ENCODE measurements at places on chromosomes 1 and 21.

GRCh38 chr1:73770109-73770905 is 427.7 kb downstream of the LRRIQ3 start:
- no peak for DNase-seq

DNA sequence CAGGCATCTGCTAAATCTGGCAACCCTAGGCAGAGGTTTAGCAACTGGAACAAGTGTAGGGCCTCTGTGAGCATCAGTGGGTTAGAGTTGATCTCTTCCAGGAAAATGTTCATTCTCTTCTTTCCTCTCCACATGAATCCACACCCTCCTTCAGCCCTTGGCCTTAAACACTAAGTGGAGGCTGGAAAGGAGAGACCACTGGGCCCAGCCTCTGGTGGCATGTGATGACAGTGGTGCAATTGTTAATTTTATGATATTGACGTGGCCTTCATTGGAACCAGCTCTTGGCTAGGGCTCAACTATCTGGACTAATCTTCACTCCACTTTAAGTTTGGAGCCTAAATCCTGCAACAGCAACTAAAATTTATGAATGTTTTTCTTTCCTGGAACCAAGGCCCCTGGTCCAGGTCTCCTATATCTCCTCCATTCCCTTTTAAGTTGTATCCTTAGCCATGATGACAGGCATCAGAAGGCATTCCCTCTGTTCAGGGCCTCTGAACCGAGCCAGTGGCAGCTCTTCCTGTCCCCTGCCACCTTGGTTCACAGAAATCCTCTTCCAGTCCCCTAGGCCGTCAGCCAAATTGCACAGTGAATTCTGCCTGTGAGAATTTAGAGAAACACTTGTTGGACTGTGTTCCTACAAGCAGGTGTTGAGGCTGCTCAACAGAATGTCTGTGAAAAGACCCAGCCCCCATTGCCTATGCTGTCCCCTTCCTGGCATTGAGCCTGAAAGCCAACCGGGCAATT is 132.2 kb downstream of the PSMG1 start:
- DNase-seq: no peak

DNA sequence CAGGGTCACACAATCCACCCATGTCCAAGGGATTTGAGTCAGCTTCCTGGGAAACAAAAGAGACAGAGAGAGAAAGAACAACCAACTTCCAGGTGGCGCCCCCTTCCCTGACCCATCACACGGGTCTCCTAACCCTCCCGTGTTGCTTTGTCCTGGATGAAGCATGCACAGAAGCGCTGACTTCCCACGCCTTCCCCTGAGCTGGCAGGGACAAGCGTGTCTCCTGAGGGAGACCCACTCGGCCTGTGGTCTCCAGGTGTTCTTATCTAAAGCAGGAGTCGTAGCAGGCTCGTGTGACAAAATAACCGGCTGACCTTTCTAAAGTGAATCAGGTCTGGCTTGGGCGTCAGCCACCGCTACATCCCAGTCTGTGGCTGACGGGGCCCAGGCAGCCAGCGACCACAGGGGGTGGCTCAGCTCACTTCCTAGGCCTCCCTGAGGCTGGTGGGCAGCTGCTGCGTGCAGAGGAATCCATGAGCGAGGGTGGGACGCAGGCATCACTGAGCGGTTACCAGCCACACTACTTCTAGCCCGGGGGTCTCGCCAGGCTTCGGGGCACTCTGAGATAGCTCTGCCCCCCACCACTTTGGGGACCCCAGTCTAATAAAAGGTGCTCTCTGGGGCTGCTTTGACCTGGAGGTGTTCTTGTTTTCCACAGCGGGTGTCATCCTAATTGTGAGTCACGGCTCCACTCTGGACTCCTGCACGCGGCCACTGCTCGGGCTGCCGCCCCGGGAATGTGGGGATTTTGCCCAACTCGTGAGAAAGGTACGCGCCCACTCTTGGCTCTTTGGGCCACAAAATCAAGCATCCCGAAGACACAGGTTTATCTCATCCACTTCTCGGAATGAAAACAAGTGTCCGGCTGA is 40.4 kb downstream of the UBASH3A start:
- no peak for DNase-seq

DNA sequence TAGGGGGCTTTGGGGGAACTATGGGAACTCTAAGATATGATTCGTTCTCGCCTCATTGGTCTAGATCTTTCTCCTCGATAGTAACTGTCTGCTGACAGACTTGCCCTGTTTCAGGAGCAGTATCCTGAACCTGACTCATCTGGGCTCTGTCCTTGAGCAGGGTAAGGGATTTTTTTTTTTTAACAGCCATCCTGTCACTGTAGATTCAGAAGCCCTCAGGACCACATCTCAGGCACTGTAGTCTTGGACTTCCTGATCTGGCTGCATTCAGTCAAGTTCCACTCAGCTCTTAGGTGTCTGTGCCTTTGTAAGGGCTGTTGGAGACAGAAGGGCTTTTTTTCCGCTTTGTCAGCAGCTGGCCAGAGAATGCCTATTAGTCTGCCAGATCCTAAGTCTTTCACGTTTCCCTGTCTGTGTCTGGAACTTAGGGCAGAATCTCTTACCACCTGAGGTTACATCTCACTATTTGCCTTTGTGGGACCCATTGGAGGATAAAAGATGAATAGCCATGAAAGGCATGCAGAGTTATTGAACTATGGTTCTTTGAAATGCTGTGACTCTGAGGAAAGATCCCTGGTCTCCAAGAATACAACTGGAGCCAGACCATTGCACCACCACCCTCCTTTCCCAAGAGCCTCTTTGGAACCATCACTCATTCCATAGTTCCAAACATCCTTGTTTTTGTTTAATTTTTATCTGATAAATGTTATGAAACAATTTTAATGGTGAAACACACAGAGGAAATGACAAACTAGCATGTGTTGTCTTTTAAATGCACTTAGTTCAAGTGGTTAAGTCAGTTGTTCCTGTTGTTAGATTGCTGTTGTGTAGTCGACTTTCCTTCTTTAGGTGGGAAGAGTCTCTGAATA is 49.7 kb upstream of the MACF1 start:
- DNase-seq: peak; percentile 73

DNA sequence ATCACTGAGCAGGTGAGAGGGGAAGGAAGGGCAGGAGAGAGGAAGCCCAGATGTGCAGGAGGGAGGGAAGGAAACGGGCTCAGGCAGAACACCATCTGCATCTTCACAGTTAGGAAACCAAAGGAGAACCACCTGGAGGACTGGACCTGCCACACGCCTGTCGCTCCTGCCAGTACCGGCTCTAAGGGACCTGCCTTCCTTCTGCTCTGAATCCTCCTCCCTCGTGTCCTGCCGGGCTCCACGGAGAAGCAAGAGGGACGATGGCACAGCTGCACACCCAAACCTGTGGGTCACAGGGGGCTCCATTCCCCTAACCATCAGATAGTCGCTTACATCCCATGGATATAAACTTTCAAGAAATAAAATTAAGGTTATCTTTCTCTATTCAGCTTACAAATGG is 56.1 kb downstream of the TOR1AIP2 start:
- no peak for DNase-seq

GRCh38 chr1:201609661-201610318 is 70.9 kb downstream of the NAV1 start:
- no peak for DNase-seq

DNA sequence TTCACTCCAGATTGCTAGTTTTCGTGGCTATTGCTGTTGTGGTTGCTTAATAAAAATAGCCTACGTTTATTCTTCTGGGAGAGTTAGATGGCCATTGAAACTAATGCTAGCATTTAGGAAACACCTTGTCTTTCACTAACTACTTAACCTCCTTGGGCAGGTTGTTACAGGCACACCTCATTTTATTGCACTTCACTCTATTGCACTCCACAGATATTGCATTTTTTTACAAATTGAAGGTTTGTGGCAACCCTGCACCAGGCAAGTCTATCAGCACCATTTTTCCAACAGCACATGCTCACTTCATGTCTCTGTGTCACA is 11.3 kb upstream of the MARK1 start:
- no peak for DNase-seq

DNA sequence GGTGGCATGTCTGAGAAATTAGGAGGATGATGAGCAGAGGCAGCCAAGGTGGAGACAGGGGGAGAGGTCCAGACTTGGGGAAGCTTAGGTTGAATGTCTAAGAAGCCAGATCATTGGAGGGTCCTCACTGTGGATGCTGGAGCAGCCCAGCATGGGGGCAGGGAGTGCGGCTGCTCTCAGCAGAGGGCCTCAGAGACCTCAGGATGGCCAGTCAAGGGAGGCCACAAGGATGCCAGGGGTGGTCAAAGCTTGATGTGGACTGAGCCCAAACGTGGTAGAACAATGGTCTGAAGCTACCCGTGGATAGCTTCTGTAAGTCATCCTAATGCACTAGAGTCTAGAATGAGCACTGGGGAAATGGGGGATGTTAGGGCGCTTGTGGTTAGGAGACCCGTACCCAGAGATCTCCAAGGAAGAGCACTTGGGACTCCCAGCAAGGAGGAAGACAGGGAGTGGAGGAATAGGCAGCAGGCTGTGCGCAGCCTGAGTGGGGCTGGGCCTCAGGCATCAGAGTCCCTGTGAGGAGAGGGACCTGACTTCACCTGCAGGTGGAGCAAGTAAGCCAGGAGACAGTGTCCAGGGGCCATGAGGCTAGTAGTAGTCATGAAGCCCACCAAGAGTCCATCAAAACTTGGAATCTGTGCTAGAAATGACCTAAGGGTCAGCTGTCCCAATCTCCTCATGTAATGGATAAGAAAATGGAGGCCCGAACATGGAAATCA is 4.3 kb upstream of the S100A9 start:
- DNase-seq: no peak

GRCh38 chr21:17506951-17507350 is 5.9 kb upstream of the CXADR start:
- DNase-seq: no peak

GRCh38 chr1:165659581-165659895 is 28.5 kb downstream of the MGST3 start:
- DNase-seq: no peak

- DNase-seq: peak; percentile 13
Observed at GRCh38 chr1:188240772-188241406, 1412.1 kb downstream of the PLA2G4A start.

- DNase-seq: no peak
Observed at GRCh38 chr1:32900371-32900955, 726 bp downstream of the TMEM54 start.
